Stimulated activated CD4-positive, alpha-beta T cell treated with anti-CD3 and anti-CD28 coated beads, Interleukin-4, amount 100 ng/mL, for 48 hours (primary cell): ENCODE measurements at places on chromosomes 1 and 21.
A peak's percentile ranks its signal among the peaks of the same experiment; 100 is the strongest.

GRCh38 chr1:197521118-197521739 is 253.2 kb downstream of the CRB1 start:
- no peak for DNase-seq

- DNase-seq, result no peak
Measured at GRCh38 chr1:183165456-183165855, 20.6 kb upstream of the LAMC2 start.

- DNase-seq, result no peak
Measured at GRCh38 chr1:89121641-89122040, 4.3 kb downstream of the GBP2 start.

GRCh38 chr1:217482356-217483102 is 148.4 kb downstream of the GPATCH2 start:
- peak; percentile 56 for DNase-seq

- DNase-seq, result no peak
Measured at GRCh38 chr1:37940299-37940947, 6.4 kb downstream of the INPP5B start.

- no peak for DNase-seq
Measured at GRCh38 chr1:79945391-79945790, 938.9 kb upstream of the ADGRL4 start.

- no peak for DNase-seq
Measured at GRCh38 chr1:209076688-209077087, 506.8 kb upstream of the CAMK1G start.

GRCh38 chr1:216758161-216758560 is 34.9 kb upstream of the ESRRG start:
- DNase-seq, result no peak

DNA sequence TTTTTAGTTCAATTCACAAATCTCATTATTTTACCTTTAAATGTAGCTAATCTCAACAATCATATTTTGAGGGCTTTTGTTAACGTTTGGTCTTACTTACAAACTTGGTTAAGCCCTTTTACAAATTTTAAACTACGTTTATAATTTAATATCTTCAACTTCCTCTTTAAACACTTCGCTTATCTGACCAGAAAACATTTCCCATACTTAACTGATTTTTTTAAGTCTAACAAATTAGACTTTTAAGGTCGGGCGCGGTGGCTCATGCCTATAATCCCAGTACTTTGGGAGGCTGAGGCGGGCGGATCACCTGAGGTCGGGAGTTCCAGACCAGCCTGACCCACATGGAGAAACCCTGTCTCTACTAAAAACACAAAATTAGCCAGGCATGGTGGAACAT is 300.9 kb downstream of the LMX1A start:
- DNase-seq, result no peak

- DNase-seq, result no peak
Measured at GRCh38 chr1:111738436-111739193, 580 bp downstream of the INKA2 start.

DNA sequence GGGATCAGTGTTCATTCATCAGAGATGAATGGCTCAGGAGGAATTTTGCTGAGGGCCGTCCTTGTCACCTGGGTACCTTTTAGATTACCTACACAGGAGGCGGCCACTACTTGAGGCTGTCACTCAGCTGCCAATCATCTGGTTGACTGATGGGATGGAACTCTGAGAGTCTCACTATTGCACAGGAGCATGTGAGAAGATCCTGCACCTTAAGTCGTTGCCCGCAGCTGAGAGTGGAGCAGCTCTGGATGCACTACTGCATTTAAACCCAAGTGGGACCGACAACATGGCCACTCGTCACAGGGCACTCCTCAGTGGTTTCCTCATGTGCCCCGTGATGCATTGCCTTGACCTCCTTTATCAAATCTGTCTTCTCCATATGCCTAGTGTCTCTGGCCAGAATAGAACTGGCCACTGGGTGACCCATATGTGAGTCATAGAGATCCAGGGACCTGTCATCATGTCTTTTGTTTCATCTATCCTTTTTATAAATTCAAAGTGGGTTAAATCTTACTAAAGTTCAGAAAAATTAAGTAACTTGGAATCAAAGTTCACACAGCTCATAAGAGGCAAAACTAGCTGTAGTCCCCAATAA is 165.5 kb downstream of the ZSCAN20 start:
- no peak for DNase-seq

DNA sequence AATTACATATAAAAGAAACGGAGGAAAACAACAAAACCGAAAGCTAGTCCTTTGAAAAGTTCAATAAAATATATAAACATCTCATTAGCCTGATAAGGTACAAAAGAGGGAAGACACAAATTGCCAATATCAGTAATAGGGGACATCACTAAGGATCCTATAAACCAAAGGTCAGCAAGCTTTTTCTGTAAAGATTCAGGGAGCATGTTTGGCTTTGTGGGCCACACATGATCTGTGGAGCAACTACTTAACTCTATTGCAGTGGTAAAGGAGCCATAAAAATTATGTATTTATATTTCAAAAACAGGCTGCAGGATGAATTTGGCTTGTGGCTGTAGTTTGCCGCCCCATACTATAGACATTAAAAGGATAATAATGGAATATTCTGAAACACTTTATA is 5.5 kb upstream of the NSUN4 start:
- DNase-seq, result no peak

- DNase-seq, result peak; percentile 11
Measured at GRCh38 chr1:22930240-22930912, 42.3 kb downstream of the LACTBL1 start.

DNA sequence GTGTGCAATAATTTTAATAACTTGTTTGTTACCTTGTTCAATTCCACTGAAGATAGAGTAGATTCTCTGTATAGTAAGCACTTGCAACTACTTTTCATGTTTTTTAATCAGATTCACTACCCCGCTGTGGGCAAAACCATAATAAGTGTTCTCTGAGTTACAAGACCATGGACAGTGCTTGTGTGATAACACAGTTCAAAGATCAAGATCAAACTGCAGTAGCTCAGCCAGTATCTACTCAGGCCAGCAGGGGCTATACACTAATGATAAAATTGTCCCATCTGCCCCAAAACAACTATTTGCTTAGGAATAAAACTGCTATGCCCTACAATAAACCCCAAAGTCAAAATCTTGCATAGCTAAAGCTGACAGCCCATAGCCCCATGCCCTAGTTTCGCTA is 129.6 kb downstream of the LRRC7 start:
- no peak for DNase-seq

DNA sequence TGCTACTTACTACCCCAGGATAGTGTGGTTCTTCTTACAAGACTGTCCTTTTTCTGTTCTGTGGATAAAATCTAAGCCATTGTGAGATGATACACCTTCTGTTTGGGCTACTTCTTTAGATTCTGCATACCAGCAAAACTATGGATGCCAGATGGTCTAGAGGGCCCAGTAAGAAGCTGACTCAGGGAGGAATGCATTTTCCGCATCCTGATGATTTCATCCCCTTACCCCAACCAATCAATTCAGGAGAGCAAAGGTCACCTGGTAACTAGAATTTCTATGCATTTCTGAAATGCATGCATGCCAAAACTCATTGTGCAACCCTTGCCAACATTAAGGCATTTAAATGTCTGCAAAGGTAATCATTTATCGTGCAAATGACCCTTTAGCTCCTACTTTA is 285.7 kb upstream of the ZP4 start:
- no peak for DNase-seq

GRCh38 chr21:28641731-28642130 is 350.9 kb downstream of the LTN1 start:
- DNase-seq, result no peak

- no peak for DNase-seq
Measured at GRCh38 chr1:178692564-178693327, 32.3 kb upstream of the RALGPS2 start.

GRCh38 chr1:248858096-248858890 is 592 bp downstream of the ZNF692 start:
- peak; percentile 30 for DNase-seq

- DNase-seq, result no peak
Measured at GRCh38 chr1:74512170-74512915, at the start of gene LRRC53. Gene LRRC53, minus strand, starts transcription at chr1:74512611. Its CDS starts 29,262 bp downstream, at chr1:74483349.

- no peak for DNase-seq
Measured at GRCh38 chr1:119773711-119774241, 5.1 kb upstream of the HMGCS2 start.

GRCh38 chr1:211474451-211474850 is 17.5 kb downstream of the RD3 start:
- no peak for DNase-seq

GRCh38 chr1:208686592-208686991 is 442.4 kb upstream of the PLXNA2 start:
- DNase-seq, result no peak

GRCh38 chr1:236137285-236137852 is 5.0 kb upstream of the GPR137B start:
- DNase-seq, result no peak
